ENCODE measurements at places on chromosomes 6 and 20.

DNA sequence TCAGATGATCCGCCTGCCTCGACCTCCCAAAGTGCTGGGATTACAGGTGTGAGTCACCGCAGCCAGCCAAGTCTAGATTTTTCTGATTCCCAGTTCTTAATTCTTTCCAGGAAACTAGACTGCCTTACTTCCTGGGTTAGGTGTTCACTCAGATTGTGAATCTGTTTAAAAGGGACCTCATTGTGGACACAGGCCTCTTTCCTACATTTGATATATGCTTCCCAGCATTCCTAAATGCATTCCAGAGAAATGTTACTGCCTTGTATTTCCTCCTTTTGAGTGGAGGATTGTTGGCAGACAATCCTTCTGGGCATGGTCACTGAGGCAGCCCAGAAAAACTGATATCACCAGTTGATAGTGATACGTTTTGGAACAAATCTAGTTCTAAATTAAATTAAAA is 15.7 kb downstream of the TMEM181 start:
- peak; percentile 21 for DNase-seq

DNA sequence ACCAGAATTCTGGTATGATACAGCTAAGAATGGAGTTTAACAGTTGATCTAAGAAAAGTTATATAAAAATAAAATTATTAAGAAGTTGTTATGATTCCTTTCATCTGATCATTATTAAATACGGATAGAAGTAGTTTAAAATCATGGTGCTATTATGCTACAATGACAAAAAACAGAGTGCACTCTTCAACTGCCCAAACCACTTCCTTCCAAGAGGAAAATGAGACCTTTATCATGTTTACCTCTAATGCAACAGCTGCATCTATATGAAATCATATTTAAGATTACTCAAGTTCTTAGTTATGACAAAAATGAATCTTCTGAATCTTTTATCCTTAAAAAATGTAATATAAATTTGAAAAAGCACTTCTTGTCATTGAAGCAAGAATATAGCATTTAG is 31.2 kb downstream of the HACE1 start:
- DNase-seq: no peak

DNA sequence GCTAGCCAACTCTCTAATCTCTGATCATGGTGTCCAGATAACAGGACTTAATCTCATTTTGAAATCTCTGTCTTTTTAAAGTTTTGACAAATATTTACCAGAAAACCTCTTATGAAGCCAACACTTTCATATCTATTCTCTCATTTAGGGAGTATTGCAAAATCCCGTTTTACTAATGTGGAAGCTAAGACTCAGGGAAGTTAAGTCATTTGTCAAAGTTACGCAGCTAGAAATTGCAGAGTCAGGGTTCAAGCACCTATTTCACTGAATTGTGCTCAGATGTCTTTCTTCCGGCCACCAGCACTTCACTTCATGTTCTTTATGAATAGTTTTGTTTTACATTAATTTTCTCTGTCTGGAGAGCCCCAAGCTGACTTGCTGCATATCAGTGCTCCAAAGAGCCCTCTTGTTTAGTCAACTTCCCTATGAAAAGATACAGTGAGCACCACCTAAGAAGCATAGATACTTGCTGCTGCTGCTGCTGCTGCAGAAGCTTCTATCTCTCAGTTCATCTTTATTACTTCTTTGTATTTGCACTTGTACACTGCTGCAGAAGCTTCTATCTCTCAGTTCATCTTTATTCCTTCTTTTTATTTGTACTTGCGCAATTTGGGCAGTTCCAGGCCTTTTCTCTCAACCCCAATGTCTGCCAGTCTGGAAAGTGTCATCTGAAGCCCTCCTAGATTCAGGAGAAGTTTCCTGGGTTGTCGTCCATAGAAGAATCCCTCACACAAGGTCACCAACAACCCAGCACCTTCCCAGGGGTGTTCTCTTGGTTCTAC is 329.7 kb downstream of the MAFB start:
- DNase-seq: no peak

GRCh38 chr6:151078655-151079054 is 161.1 kb upstream of the AKAP12 start:
- no peak for DNase-seq

DNA sequence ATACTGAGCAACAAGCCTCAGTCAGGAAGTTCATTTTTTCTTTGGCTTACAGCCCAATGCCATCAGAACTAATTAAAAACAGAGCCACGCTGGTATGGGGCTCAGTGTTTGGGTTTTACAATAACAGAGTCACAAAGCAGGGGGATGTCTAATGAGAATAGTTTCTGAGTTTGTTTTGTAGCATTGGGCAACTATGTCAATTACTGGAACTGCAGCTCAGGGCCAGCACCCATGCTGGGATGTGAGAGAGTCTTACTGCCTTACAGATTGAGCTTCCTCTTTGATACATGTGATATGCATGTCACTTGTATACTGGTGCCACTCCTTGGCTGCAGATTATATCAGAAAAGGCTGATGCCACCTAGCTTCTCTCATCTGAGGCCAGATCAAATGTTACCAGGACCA is 117.6 kb downstream of the TFAP2B start:
- DNase-seq: no peak

- DNase-seq: no peak
Measured at GRCh38 chr6:78397499-78397898, 469.9 kb upstream of the IRAK1BP1 start.

- no peak for DNase-seq
Measured at GRCh38 chr6:45569210-45569945, 191.6 kb upstream of the SUPT3H start.

DNA sequence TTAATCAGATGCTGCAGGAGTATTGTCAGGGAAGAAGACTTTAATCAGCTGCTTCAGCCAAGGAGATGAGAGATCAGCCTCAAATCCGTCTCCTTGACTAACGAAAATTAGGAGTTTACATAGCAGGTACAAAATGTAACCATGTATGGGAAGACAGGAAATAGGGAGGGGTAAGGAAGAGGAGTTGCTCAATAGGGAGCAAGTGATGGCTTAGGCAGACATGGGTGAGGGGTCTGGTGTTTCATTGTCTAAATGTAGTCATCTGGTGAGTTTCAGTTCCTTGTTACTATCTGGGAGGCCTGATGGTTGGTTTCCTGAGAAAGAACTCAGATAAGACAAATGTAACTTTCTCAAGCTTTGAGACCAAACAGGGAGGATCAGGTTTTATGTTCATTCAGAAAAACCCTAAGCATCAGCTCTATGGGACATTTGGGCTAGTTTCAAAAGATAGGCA is 217.3 kb upstream of the SULF2 start:
- DNase-seq: peak; percentile 84

DNA sequence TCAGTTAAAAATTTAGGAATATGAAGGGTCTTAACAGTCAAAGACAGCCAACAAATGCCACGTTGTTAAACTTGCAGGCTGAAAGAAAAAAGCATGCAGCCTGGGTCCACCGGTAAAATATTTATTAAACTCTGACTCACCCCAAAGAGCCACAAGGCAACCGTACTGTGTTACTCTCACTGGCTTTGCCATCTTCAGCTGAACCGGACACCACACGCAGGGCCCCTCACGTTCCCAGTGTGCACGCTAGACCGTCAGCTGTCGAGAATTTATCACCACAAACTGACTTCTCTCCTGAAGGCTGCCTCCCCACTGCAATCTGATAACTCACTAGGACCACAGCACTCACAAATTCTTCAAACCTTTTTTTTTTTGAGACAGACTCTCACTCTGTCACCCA is 30.7 kb downstream of the HUS1B start:
- no peak for DNase-seq

DNA sequence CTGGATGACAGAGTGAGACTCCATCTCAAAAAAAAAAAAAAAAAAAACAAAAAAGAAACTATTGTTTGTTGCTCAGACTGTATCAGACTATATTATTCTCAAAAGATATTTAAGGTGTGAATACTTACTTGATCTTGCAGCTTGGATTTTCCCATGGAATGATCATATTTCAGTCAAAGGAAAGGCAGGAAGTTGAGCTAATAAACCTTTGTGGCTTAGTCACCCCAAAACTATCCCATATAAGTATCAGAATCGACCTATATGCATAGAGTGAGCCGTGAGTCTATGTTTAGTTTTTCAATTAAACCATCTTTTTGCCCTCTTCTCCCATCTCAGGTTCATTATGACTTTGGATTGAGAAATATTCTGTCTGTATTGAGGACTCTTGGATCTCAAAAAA is 152.6 kb downstream of the DNAH8 start:
- no peak for DNase-seq

GRCh38 chr6:158321960-158322359 is 9.7 kb downstream of the TULP4 start:
- peak; percentile 85 for DNase-seq

GRCh38 chr6:19128701-19129100 is 708.5 kb upstream of the ID4 start:
- no peak for DNase-seq

GRCh38 chr6:16901306-16901705 is 140.0 kb upstream of the ATXN1 start:
- DNase-seq: no peak

- peak; percentile 38 for DNase-seq
Measured at GRCh38 chr6:132520953-132521352, 8.0 kb upstream of the STX7 start.

DNA sequence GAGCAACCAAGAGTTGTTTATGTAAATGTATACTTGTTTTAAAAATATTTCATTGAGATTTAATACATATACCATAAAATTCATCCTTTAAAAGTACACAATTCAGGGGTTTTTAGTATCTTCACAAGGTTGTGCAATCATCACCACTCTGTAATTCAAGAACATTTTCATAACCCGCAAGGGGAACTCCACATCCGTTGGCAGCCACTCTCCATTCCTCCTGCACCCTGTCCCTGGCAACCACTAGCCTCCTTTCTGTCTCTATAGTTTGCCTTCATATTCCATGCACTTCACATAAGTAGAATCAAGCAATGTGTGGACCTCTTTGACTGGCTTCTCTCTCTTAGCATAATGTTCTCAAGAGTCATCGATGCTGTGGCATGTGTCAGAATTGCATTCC is 104.2 kb upstream of the PDE10A start:
- peak; percentile 72 for DNase-seq

DNA sequence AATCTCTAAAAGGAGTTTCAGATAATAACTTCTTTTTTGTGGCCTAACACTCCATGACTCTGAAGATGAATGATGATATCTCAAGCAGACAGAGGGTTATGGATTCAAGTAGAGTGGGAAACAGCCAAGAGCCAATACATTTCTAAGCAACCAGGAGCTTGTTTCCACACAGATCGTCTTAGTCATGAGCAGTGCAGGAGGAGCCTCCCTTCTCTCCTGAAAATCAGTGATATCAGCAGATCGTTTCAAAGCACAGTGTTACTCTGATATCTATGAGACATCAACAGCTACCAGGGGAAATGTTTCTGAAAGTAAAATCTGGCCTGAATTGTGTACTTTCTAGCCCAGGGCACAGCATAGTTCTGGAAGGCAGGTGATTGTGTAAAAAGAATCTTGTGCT is 11.5 kb downstream of the ADGRG6 start:
- peak; percentile 70 for DNase-seq

- DNase-seq: no peak
Measured at GRCh38 chr6:16991981-16992629, 109.7 kb upstream of the STMND1 start.

DNA sequence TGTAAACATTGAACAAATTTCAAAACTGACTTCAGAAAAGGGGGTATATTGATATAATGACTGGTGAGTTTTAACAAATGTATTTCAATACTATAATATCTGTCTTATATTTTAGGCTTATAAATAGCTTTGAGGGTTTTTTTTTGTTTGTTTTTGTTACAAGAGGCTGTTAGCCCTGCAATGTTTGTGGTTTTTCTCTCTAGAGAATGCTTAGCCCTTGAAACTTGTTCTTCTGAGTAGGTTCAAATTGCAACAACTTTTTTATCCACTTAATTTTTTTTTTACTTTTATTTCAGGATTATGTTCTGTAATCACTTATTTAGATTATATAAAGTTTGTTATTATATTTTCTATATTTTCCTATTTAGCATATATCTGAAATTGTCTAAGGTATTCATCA is 333.2 kb downstream of the RIMS1 start:
- no peak for DNase-seq

GRCh38 chr20:46984405-46984804 is 89.8 kb downstream of the EYA2 start:
- peak; percentile 62 for DNase-seq

GRCh38 chr6:73903155-73903554 is 207.2 kb downstream of the CD109 start:
- no peak for DNase-seq

DNA sequence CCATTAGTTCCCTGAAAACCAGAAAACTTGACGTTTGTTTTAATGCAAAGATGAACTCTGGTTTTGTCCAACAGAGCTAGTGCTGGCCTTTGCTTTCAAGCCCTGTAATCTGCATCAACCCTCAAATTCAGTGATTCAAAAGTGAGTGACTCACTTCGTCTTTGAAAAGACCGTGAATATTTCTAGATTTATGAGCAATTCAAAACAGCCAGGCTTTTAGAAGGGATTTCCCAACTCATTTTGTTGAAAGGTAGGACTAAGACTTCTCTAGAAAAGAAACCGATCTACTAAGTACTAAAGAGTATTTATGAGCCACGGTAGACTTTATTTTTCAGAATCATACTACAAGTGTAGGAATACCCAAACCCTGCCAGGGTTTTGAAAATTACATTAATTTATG is 121.5 kb downstream of the UST start:
- peak; percentile 46 for DNase-seq

DNA sequence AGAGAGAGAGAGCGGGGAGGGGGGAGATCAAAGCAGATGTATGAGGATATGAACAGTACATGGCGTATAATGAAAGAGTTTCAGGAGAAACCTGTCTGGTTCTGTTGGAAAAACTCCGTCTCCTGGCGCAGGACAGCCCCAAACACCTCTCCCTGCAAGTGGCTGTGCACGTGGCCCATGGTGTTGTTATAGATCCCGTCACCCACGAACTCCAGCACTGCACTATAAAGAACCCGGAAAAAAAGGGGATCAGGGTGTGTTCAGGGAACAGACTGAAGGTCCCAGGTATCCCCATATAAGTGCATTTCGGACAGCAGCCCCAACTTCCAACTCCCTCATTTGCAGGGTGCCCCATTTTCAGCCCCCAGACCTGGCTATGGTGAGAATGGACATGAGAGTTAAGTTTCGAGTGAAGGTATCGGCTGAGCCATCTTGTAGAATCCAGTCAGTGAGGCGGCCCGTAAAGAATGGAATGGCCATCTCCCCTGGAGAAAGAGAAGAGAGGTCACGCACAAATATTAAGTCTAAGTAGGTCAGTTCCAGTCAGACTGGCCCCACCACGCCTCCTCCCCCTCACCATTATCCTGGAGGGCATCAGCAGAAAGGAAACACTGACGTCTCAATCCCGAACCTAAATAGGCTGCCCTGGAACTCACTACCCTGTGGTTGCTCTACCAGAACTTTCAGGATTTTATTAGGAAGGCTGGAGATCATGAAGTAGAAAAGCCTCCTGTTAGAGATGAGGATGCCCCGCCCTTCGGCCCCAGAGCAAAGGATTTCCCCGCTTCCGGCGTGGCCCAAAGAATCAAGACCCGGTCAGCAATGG is 1.3 kb downstream of the TAP1 start:
- DNase-seq: peak; percentile 4

GRCh38 chr20:35319192-35319870 is 27.1 kb upstream of the FAM83C start:
- no peak for DNase-seq
